ENCODE measurements at places on chromosomes 16 and 17. TPM values are rescaled to one million over a fixed set of nuclear protein-coding genes. Genes with fewer than 3 reads are reported as not detected.

RHBDL1 gene
- total RNA-seq: 2.3 TPM

MT4 gene
- not detected for total RNA-seq

RPA1 gene
- 72.0 TPM for total RNA-seq

BCL6B gene
- total RNA-seq: 13.7 TPM

UTP18 gene
- total RNA-seq: 6.8 TPM

PDILT gene
- not detected for total RNA-seq

SLC5A11 gene
- 0.14 TPM for total RNA-seq

CDRT15L2 gene
- not detected for total RNA-seq

VAT1L gene
- total RNA-seq: 13.1 TPM

TBC1D3E gene
- total RNA-seq: not detected

Measured in left ventricle myocardium inferior (tissue), 1 donor.